Vagina (tissue), 2 donors: ENCODE measurements at places on chromosomes 5 and 9. TPM values are rescaled to one million over a fixed set of nuclear protein-coding genes. Genes with fewer than 3 reads are reported as not detected.

GRCh38 chr5:57804007-57804444 is 321.4 kb upstream of the ACTBL2 start:
- H3K4me3 ChIP-seq, result no peak overlapping the region
- no peak overlapping the region for H3K27ac ChIP-seq
- no peaks in the 10 kb centered on the region for H3K36me3 ChIP-seq
- DNase-seq, result no peak
- no peaks in the 10 kb centered on the region for H3K27me3 ChIP-seq

Gene CLTB
- 254 TPM for total RNA-seq

- H3K27ac ChIP-seq, result no peak overlapping the region
- H3K4me3 ChIP-seq, result no peak overlapping the region
- H3K36me3 ChIP-seq, result no peaks in the 10 kb centered on the region
Measured at GRCh38 chr5:71860048-71860447, 141.0 kb downstream of the CARTPT start.

DNA sequence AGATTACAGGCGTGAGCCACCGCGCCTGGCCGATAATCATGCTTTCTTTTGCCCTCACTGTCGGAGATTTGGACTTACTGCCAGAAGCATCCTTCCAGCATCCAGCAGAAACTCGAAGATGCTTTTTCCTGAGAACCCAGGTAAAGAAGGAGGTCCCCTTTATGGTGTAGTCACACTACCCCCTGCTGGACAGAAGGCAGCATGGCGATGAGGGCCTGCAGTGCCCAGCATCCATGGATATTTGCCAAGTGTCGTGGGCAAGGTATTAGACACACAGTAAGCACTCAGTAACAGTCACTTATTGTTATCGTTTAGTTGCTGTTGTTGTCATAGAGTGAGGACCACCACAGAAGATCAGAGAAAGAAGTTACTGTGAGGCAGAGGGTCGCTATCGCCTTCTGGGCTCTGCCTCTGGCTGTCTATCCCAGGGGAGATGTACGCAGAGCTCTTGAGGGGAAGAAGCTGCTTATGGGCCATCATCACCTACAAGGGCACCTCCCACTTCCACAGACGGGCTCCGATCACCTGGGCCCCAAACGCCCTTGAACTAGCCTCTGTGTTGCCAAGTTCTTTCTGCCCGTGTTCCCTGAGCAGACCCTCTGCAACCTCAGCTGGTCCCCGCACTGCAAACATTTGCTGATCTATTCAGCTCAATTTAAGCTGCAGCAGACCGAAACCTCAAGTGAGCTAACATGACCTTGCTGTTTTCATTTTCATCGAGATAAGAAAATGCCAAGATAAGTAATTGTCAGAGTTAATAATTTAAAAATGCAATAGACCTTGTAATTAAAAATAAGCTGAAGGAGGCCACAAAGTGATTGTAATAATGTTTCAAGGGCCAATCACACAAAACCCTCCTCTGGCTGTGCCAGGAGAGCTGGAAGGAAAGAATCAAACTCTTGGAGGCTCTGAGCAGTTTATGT is 23.9 kb downstream of the C5orf15 start:
- no peak for DNase-seq
- H3K4me1 ChIP-seq, result no peaks in the 10 kb centered on the region
- no peak overlapping the region for H3K27ac ChIP-seq
- H3K27me3 ChIP-seq, result no peaks in the 10 kb centered on the region

GRCh38 chr5:127563136-127563535 is 45.7 kb downstream of the PRRC1 start:
- H3K27me3 ChIP-seq, result no peaks in the 10 kb centered on the region
- no peaks in the 10 kb centered on the region for H3K36me3 ChIP-seq
- H3K4me3 ChIP-seq, result no peak overlapping the region
- no peak overlapping the region for H3K27ac ChIP-seq
- DNase-seq, result no peak
- no peaks in the 10 kb centered on the region for H3K4me1 ChIP-seq

Gene C5orf58
- total RNA-seq, result not detected

DNA sequence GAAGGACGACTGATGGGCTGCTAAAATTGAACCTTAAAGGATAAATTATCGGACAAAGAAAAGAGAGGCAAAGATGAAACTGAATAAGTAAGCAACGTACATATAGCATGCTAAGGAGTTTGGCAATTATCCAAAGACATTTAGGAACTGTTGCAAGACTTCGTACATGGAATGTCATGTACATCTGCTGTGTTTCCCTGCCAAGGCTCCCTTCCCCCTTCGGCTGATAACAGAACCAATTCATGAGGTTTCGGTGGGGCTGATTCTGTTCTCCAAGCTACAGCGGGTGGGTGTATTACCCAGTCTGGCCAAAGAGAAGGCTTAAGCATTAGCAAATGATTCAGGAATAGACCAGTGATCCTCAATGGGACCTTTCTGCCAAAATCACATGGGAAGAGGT is 190.9 kb upstream of the FREM1 start:
- H3K27ac ChIP-seq, result no peak overlapping the region
- no peak overlapping the region for H3K4me3 ChIP-seq
- no peak for DNase-seq
- H3K4me1 ChIP-seq, result no peaks in the 10 kb centered on the region

DNA sequence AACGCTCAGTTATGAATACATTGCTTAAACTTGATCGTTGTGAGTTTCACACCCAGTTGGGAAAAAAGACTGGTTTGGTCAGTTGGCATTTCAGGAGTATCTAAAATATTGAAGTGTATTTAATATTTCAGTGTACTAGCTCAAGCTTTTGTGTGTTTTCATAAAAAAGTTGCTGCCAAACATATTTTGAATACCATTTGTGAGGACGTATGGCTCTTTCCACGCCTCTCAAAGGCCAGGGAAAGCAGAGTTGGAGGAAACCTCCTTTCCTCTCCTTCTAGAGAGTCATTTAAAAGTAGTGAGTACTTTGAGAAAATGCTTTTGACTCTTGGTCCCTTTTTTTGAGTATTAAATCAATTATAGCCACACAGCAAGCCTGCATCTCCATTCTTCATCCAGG is 43.2 kb upstream of the ANKRD33B start:
- no peaks in the 10 kb centered on the region for H3K4me1 ChIP-seq
- H3K36me3 ChIP-seq, result no peaks in the 10 kb centered on the region
- no peak overlapping the region for H3K4me3 ChIP-seq
- H3K27ac ChIP-seq, result no peak overlapping the region
- DNase-seq, result no peak

DNA sequence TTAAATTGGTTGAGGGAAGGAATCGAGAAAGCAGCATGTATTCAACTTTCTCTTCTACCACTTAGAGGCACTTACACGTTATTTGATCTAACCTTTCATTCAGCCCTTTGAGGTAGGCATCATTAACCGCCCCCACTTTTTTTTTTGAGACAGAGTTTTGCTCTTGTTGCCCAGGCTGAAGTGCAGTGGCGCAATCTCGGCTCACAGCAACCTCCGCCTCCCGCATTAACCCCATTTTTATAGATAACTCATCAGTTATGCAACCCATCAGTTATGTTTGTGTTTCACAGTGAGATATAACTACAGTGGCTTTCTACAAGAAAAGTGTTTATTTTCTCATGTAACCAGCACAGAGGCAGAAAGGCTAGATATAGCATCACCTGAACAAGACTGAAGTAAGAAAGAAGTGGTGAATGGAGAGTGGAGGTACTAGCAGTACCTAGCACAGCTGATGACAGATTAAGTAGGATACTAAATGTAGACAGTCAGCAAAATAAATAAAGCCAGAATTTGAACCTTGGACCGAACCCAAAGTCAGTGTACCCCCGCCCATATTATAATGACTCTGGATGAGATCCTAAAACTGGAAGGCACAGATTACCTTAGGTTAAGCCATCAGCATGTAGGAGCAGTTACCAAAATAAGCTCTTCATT is 91.2 kb downstream of the PJA2 start:
- no peak for DNase-seq
- H3K27me3 ChIP-seq, result no peaks in the 10 kb centered on the region
- H3K4me1 ChIP-seq, result no peaks in the 10 kb centered on the region
- no peak overlapping the region for H3K4me3 ChIP-seq
- no peak overlapping the region for H3K27ac ChIP-seq
- H3K36me3 ChIP-seq, result no peaks in the 10 kb centered on the region

- H3K36me3 ChIP-seq, result no peaks in the 10 kb centered on the region
- no peaks in the 10 kb centered on the region for H3K27me3 ChIP-seq
- DNase-seq, result peak; percentile 61
- H3K4me1 ChIP-seq, result peaks cover 100% of the 10 kb centered on the region
Measured at GRCh38 chr9:95058121-95058785, 259.3 kb downstream of the FANCC start.

Gene ANKS6
- total RNA-seq, result 10.8 TPM
